ENCODE measurements at places on chromosomes 7 and 10.

DNA sequence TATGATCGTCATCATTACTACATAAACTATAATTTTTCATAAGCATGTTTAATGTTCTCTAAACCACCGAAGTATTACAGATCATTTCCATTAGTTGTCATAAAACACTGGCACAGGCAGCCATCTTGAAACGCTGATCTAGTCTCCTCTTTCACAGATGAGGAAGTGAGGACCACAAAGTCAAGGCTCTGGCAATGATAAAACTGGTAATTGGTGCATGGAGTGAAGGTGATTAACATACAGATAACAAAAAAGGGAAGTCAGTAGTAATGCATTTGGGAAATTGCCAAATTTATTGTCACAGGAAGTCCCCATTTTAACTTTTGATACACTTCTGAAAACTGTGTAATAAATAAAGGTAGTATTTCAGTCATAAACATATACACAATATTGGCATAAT lies 49.3 kb downstream of the FBXL13 start:
- no peak for DNase-seq

- DNase-seq, result no peak
Observed at GRCh38 chr7:22718911-22719420, 8.0 kb upstream of the IL6 start.

GRCh38 chr7:37942934-37943610 lies 22.6 kb downstream of the EPDR1 start:
- no peak for DNase-seq

GRCh38 chr10:122307669-122308416 lies 36.7 kb downstream of the BTBD16 start:
- DNase-seq, result peak; percentile 90

DNA sequence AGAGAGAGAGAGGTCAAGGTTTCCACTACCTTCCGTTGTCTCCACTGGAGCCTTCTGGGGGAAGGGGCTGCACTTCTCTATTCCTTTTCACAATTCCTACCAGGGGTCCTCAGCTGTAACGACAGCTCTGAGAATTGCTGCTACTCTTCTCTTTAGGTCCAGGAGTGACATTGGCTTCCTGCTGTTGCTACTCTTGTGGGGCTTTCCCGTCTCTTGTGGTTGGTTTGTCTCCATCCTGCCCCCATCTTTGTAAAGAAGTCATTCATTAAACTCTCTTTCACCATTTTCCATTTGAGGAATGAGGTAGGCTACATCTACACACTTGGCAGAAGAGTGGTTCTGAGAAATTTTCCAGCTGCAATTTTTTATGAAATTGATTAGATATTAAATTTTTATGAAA lies 238.8 kb upstream of the LYZL1 start:
- DNase-seq, result no peak

DNA sequence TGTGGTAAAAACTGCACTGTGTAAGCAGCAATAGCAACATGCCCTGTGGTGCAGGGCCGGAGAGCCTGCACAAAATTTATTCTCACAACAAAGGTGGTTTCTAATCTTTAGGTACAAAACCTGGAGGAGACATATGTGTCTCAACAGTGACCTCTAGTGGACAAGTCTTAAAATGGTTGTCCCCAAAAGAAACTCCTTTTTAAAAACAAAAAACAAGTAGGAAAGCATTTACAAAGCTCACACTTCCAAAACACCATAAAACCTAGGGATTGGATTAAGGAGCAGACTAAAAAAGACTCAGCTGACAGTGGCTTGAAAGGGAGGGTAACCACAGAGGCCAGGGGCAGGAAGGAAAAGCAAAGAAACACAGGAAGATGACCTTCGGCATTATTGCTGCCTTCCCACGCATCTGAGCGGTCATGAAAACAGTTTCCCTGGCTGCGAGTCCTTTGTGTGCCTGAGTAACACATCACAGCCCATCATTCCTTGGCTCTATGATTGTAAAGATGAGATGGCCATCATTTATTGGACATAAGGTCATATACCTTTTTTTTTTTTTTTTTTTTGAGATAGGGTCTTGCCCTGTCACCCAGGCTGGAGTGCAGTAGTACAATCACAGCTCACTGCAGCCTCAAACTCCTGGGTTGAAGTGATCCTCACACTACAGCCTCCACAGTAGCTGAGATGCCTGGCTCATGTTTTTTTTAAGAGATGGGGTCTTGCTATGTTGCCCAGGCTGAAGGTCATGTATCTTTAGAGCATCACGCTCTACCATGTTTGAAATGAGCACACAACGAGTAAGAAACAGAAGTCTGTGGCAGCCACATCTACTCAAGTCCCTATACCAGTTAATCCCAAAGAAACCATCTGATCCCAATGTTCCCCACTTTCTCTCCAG lies 39.5 kb downstream of the RSU1 start:
- DNase-seq, result no peak

DNA sequence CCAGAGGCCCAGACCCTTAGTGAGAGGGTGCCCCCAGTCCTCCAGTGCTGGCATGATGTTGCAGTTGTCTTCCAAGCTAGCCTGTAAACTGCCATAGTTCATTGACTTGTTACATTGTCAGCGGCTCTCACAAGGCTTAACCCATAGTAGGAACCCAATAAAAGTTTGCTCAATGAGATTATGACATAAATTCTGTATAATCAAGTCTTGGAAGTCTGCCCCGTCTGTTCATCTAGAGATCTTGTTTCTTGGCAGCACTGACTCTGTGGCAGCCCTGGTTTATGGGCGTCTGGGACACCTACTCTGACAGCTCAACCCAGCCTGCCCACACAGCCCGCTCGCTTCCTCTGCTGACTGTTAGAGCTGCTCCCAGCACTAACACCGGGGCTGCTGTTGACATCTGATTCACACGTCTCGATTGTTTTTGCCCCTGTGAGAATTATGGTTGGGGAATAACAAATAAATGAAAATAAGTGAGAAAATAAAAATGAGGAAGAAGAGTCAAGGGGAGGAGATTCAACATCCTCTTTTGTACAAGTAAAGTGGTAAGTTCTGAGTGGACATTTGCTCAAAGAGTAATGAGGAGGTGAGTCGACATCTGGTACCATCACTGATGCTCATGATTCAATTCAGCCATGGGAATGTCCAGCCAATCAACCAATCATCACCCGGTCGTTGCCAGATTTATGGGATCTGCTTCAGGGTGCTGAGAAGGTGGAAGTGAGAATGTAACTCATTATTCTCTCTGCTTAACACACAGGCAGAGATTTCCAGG lies 160.8 kb downstream of the SPAG6 start:
- DNase-seq, result no peak

DNA sequence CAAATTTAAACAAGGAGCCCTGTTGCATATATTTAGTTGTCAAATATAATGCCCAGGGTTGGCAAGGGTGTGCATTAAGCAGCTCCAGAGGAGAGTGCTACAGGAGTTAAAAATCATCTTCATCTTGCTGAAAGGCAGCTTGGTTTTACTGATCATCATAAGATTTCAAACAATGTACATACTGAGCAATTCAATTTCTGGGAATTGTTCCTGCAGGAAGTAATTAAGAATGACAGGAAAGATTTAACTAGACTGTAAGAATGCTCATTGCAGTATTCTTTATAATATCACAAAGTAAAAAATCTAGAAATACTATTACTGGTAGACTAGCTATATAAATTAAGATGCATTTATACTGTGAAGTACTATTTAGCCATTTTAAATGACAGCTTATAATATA lies 153.6 kb downstream of the DYNC1I1 start:
- no peak for DNase-seq

- no peak for DNase-seq
Observed at GRCh38 chr10:119211176-119211575, 3.8 kb downstream of the GRK5 start.

- no peak for DNase-seq
Observed at GRCh38 chr10:96671211-96671890, 49.0 kb downstream of the PIK3AP1 start.

DNA sequence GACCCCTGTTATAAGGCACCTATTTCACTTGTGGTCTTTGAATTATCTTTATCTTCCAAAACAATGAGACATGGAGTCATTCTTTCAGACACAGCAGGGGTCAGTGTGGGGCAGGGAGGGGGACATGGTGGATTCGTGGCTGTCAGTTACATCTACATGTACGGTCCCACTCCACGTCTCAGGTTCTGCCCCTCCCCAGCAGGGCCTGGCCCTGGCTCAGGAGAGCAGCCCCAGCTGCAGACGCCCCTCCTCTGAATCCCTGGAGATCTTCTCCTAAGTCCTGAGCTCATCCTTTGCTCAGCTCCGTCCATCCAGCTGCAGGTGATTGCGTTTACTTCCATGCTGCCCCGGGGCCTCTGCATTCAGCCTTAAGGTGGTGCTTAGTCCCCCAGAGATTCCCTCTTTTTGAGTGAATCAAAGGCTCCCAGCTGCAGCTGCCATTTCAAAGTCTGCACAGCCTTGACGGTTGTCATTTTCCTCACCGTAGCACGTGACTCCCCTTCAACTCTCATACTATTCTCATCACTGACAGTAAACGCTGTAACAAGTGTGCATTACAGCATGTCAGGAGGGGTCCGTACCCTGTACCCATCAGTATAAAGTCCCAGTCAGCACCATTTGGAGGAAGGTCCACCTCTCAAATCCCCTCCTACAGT lies 113.4 kb upstream of the TCERG1L start:
- DNase-seq, result no peak

DNA sequence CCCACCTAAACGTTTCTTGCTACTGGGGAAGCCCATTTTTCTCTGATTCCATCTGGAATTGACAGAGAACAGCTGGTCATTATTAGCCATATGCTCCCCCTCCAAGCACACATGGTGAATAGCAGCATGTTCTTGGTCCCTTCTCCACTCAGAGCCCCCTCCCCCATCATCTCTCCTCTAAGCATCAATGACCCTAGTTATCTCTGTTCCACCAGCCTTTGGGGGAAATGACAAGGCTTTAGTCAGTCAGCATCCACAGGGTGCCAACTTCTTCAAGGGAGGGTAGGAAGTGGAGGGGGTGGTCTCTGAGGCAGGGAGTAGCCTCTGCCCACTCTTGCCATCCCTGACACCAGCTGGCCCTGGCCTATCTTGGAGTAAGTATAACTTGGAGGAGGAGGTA lies 163.1 kb downstream of the UBE2H start:
- no peak for DNase-seq

- DNase-seq, result no peak
Observed at GRCh38 chr10:96960872-96961271, 128.8 kb downstream of the LCOR start.

- DNase-seq, result no peak
Observed at GRCh38 chr7:79037001-79037400, 416.5 kb downstream of the MAGI2 start.

DNA sequence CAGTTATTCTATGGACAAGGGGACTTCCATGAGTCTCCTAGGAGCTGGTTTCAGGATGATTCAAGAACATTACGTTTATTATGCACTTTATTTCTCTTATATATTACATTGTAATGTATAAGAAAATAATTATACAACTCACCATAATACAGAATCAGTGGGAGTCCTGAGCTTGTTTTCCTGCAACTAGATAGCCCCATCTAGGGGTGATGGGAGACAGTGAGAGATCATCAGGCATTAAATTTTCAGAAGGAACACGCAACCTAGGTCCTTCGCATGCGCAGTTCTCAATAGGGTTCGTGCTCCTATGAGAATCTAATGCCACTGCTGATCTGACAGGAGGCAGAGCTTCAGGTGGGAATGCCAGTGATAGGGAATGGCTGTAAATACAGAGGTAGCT lies 137.9 kb downstream of the ANKRD30A start:
- DNase-seq, result no peak

- DNase-seq, result no peak
Observed at GRCh38 chr10:5888351-5888750, 1.3 kb downstream of the ANKRD16 start.

DNA sequence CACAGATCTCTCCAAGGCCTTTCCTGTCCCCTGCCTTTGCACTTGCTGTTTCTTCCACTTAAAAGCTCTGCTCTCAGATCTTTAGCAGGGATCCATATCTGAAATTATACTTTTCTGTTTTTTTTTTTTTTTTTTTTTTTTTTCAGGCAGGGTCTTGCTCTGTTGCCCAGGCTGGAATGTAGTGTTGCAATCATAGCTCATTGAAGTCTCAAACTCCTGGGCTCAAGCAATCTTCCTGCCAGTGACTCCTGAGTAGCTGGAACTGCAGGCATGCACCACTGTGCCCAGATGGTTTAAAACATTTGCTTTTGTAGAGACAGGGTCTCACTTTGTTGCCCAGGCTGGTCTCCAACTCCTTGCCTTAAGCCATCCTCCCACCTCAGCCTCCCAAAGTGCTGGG lies 5.0 kb upstream of the TSPAN15 start:
- no peak for DNase-seq

DNA sequence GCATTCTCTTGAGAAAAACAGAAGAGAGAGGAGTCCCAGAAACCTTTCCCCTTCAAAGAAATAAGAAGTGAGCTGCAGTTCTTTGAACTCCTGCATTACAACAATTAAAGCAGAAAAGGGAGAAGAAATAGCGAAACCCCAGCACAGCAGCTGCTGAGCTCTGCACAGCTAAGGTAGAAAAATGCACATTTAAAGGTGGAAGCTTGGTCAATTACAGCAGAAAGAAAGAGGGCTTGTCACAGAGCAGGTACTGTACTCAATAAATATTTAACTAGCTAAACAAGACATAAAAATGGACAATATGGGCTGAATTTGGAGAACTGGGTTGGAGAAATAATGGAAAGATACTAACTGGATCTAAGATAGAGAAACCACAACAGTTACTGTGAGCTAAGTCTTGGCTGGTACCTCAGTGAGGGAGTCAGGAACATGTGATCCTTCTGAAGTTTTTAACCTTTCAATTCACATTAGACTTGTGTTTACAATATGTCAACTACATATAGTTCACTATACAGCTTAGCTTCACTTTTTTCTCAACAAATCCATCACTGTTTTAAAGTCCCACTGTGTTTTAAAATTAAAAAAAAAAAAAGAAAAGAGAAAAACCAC lies 332.5 kb downstream of the ELMO1 start:
- DNase-seq, result no peak

GRCh38 chr10:60299961-60300883 lies 89.5 kb downstream of the ANK3 start:
- no peak for DNase-seq

GRCh38 chr10:11950325-11951018 lies 92.1 kb downstream of the UPF2 start:
- DNase-seq, result no peak

- no peak for DNase-seq
Observed at GRCh38 chr10:112314822-112315474, 31.7 kb downstream of the TECTB start.

DNA sequence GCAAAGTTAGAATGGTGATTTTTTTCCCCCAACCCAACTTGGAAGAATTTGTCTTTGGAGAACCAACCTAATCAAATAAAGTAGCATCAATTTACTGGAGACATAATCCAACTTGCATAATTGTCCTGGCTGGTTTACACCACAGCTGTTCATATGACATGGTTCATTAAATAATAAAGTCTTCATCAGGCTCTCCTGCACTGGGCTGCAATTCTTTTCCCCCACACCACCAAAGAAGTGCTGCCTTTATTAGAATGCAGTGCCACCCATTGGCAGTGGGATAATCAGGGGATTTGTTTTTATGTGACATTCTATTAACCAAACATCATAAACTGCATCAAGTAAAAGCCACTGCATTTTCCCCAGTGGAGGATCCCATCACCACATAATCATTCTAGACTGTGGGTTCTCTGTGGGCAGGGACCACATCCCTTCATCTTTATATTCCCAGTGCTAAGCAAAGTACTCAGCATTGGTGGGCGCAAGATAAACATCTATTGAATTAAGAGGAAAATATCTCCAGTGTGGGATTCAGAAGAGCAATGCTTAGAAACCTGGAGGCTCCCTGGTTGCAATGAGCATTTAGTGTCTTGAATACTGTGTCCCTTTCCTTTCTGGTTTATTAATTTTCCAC lies 322.0 kb downstream of the KCNMA1 start:
- no peak for DNase-seq

- DNase-seq, result no peak
Observed at GRCh38 chr7:77747718-77748117, 50.5 kb downstream of the TMEM60 start.

- no peak for DNase-seq
Observed at GRCh38 chr10:97481071-97481470, 17.2 kb downstream of the MMS19 start.

Measured in vagina (tissue), 2 donors.